Effector CD8-positive, alpha-beta T cell (primary cell): ENCODE measurements at places on chromosomes 1 and 21.

DNA sequence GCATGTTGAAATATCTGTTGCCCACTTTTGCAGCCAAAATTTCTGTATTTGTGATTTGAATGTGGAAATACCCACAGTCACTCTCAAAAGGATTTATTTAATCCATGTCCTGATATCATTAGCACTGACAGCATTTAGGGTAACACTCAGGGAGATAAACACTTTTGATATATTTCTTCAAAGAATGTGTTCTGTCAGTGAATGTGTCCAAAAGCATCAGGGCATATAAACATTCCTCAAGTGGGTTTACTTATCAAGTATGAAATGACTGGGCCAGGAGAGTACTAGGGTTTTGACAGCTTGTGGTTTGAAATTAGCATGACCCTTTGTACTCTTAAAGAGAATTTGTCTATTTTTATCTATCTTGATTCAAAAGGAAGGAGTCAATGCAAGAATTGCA lies 1302.1 kb upstream of the ADGRL2 start:
- no peak for DNase-seq

- no peak for DNase-seq
These were observed 109.9 kb downstream of the GALNT2 start for GRCh38 chr1:230176871-230177411.

- DNase-seq: no peak
These were observed 212.6 kb upstream of the VAMP3 start for GRCh38 chr1:7558481-7558880.

DNA sequence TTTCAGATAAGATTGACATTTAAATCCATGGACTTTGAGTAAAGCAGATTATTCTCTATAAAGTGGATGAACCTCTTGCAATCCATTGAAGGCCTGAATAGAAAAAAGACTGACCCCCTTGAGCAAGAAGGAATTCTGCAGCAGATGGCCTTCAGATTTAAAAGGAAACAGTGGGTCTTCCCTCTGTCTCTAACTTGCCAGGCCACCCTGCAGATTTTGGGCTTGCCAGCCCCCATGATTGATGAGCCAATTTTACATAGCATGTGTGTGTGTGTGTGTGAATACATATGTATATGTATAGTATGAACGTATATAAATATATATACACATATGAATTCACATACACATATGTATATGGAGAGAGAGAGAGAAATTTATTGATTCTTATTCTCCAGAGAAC lies 113.4 kb downstream of the GRIK1 start:
- no peak for DNase-seq

- peak; percentile 23 for DNase-seq
These were observed 45.9 kb downstream of the FAAP20 start for GRCh38 chr1:2148691-2149090.

GRCh38 chr1:25695090-25695770 lies 78.6 kb downstream of the MAN1C1 start:
- no peak for DNase-seq

DNA sequence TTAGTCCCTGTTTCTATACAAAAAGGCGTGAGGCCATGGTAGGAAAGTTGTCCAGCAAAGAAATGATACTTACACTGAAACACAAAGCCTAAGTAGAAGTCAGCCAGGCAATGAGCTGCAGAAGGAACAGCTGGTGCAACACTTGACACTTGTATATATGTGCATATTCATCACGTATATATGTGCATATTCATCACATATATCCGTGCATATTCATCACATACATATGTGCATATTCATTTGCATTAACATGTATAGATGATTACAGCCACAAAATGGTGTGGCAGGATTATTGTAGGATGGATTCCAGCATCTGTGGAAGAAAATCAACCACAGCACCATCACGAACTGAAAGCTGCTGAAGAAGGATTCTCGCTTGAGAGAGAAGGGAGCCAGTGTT lies 189.0 kb upstream of the RGS18 start:
- DNase-seq: no peak

DNA sequence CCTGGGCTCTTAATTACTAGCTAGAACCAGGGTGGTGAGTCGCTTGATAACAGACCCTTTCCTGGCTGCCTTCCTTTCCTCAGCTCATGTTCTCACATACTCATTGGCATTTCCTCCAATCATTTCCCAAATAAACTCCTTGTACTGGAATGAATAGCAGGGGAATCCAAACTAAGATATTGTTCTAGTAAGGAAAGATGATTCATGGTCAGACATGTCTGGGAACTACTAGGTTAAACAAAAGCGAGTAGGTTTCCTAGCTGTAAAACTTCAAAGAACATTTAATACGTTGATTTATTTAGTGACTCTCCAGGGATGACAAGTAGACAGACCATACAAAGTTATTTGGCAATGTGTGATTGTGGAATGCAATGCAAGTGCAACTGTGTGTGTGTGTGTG lies 121.2 kb upstream of the KCNJ6 start:
- DNase-seq: no peak

DNA sequence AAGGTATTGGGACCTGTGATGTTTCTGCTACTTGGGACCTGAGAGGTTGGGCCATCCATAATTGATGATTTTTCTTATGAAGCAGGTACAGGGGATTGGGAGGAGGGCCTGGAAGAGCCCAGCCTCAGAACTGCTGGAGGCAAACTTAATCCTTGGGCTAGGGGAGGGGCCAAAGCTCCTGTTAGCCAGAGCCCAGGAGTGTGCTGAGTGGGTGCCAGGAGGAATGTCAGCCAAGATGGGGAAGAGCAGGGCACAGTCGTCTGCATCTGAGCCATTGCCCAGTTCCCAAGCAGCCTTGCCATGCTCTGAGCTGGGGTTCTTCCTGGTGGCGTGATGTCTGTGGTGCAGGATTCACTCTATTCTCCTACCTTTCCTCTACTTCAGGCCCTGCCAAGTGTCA lies 5.8 kb downstream of the MAPKAPK2 start:
- no peak for DNase-seq

- no peak for DNase-seq
These were observed 77.4 kb upstream of the BTG3 start for GRCh38 chr21:17690078-17690494.

DNA sequence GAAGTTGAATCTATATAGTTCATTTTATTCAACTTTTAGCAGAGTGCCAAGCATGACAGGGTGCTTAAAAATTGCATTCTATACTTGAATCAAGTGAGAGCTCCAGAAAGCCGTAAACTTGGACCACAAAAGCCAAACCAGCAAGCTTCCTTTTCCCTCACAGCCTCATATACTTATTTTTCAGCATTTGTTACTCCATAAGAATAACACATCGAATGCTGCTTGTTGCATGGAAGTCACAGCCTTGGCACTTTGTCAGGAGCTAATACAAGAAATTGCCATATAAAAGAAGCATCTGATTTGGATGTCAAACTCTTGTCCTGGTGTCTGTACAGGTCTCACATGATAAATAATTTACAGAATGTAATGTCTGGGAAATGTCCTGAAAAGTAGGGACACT lies 87.4 kb downstream of the PLXNA2 start:
- no peak for DNase-seq

GRCh38 chr21:33169359-33169758 lies 60.4 kb upstream of the IFNAR2 start:
- DNase-seq: no peak

GRCh38 chr1:203492082-203492747 lies 1.7 kb upstream of the OPTC start:
- DNase-seq: no peak

- no peak for DNase-seq
These were observed 820.2 kb upstream of the ADAMTS5 start for GRCh38 chr21:27787046-27787445.

- no peak for DNase-seq
These were observed 87.2 kb downstream of the PEX14 start for GRCh38 chr1:10561955-10562354.

DNA sequence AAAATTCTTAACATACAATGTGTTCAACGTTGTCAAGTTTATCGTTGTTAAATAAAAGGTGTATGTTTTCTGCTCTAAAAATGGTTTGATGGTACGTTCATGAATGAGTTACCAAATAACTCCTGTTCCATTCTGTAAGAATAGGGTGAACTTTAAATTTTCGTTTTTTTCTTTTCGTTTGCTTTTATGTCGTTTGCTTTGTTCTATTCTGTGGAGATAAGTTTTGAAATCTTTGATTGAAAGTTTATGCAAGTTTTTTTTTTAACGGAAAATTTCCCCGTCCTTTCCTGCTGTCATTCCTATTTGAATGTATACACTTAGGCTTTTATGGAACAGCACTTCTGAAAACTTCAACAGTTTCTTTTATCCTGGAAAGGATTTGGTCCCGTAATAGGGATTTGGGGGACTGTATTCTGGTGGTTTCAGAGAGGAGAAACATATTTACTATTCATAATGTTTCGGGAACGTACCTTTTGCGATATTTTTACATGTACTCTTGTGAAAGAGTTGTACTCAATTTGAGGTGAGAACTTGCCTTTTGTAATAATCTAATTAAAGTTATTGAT lies 1.7 kb downstream of the DR1 start:
- DNase-seq: no peak

DNA sequence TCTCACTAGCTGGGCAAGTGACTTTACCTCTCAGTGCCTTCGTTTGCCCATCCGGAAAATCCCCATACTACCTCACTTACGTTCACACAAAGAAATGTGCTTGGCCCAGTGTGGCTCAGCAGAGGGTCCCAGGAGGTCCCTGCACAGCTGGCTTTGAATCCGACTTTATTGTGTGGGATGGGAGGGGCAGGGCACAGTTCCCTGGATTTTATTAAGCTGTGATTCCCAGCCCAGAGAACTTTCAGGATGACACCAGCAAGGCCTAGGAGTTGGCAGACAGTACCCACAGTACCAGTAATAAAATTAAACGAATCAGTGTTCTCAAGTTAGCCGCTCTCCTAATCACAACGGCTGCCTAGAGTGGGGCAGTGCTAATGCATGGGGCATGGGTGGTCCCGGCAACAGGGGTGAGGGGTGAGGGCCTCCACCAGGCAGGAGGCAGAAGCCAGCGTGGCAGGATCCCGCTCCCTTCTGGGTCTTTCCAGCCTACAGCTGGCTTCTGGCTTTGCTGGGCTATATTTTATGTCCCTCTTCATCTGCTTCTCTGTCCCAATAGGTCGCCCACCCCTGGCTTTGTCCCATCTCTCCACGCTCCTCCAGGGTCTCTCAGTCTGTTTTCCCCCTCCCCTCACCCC lies 74.9 kb downstream of the VWA5B1 start:
- no peak for DNase-seq

- no peak for DNase-seq
These were observed 71.7 kb upstream of the MROH9 start for GRCh38 chr1:170863621-170864020.

- DNase-seq: no peak
These were observed 553.6 kb downstream of the NUF2 start for GRCh38 chr1:163875200-163875926.

- no peak for DNase-seq
These were observed 4.0 kb downstream of the SMAP2 start for GRCh38 chr1:40377512-40377911.

DNA sequence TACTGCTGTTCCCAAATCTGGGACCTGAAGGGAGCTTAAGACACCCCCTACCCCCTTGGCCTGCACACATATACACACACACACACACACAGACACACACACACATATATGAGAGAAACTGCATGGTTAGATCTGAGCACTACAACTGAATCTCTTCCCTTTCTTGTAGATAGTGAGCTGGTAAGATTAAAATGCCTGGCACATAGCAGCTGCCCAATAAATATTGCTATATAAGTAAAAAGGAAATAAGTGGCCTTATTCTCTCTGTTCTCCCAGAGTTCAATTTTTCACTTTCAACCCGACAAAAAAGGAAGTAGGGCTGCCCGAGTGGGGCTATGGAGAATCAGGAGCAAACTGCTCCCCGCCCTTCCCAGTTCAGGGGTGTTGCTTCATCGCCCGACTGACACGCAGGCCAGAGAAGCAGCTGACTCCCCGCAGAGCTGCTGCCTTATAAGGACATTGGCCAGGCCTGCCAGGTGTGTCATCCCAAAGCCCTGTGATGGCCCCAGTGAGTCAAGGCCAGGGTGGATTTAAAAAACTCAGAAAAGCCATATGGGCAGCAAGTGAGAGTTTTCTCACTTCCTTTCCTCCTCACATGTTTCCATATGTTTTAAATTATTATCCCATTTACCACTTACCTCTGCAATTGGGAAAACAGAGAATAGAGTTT lies 106.5 kb upstream of the SLC44A3 start:
- DNase-seq: no peak

- DNase-seq: no peak
These were observed 34.8 kb upstream of the PRELP start for GRCh38 chr1:203440771-203441170.

- no peak for DNase-seq
These were observed 129.9 kb downstream of the SLC30A10 start for GRCh38 chr1:219798283-219799030.

- no peak for DNase-seq
These were observed 4.6 kb upstream of the FAM167B start for GRCh38 chr1:32242341-32242851.

GRCh38 chr1:43220905-43221778 lies 48.6 kb upstream of the TMEM125 start:
- DNase-seq: no peak

DNA sequence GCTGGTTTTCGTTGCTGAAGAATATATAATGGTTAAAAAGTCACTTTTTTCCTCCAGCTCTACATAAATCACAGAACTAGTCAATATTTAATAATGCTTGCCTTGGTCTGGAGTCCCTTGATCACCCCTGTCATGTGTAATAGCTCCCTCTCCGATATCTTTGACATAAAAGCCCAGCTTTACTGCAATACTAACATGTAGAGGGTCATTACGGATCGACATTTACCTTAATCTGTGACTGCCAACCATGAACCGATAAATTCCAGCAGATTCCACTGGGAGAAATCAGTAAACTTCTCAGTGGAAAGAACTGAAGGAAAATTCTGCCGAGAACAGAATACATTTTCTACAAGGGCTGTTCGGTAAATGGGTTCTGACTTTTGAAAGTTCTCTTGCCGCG lies 396.5 kb downstream of the KCTD3 start:
- DNase-seq: no peak

DNA sequence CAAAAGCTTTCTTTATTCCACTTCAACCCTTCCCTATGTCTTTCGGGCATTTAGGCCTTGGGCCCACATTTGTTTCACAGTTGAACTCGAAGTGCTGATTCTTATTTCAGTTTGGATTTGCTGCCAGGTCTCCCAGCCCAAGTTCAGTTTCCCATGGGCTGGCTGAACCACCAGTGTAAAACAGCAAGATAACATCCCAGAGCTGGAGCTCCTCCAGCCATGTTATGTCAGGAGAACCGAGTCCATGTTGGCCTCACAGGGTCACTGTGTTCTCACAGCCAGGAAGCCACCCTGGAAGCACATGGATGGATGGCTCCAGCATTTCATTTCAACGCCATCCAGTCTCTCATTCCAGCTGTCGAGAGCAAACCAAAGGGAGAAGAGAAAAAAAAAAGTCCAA lies 45.2 kb upstream of the RXRG start:
- DNase-seq: no peak

DNA sequence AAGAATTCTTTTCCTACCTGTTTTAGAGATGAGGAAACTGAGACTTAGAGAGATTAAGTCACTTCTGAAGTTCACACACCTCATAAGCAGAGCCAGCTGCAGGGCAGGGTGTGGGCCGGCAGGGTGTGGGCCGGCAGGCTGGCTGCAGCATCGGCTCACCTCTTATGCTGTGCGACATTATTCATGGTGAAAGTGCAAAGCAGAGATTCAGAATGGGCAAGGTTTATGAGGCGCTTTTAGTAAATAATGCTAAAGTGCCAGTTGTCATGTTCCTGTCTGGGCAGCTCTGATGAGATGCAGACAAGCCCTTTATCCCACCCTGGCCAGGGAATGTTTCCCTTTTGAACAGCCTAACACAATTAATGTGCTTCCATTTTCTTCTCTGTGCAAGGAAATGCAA lies 14.6 kb downstream of the MAB21L3 start:
- no peak for DNase-seq
